ENCODE measurements at places on chromosomes 12 and 14.

GRCh38 chr12:27592548-27592947, 68.5 kb downstream of the PPFIBP1 start:
- no peak for DNase-seq

- DNase-seq: no peak
These were observed 139.9 kb downstream of the AKAP6 start for GRCh38 chr14:32468955-32469354.

DNA sequence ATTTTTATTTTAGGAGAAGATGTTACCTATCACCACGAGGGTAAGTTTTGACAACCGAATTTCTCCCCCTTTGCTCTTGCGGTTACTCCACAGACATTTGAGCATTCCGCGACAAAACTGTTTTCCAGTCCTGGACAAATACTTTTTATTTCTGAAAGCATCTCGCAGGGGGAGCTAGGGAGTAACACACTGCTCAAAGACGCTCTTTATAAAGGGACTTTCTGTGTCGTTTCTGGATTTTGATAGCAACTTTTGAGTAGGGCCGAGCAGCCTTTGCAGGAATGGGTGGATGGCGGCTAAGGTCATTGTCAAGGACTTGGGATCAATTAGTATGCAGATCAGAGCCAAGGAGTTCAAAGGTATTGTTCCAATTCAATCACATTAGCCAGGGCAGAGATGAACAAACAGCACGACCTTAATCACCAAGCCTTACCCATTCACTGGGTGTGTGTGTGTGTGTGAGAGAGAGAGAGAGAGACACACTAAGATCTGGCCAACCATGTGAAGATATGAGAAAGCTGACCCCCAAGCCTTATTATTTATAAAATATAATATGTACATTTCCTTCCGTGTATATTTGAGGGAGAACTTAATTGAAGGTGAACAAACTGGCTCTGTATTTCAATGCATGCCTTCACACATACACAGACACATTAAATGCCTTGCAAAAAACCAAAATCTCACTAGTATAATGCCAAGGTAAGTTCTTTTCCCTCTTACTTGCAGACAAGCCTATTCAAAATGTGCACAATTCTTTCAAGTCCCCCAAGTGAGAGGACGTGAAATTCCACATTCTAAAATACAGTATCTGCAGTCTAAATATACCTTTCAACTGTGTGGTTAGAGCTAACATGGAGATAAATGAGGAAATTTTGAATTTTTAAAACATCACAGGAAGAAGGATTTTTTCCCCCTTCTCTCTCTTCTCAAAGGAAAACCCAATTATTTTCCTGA, 613.8 kb downstream of the VRK1 start:
- no peak for DNase-seq

DNA sequence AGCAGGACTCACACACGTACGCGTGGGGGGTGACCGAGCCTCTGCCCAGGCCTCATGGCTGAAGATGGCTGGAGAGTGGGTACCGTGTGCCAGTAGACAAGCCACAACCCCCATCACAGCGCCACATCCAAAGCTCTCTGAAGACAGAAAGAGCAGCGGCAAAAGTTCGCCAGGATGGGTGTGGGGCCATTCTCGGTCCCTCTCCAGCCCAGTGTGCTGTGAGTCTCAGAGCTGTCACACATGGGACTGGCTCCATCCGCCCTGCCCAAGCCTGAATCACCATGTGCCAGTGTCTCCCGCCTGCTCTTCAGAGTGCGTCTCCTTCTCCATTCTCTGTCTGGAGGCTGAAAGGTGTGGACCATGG, 5.7 kb downstream of the TMEM179 start:
- no peak for DNase-seq

- no peak for DNase-seq
These were observed 10.1 kb upstream of the ARID4A start for GRCh38 chr14:58288106-58288792.
